WTC11 (cell line): ENCODE measurements at places on chromosomes 5 and 9. TPM values are rescaled to one million over a fixed set of nuclear protein-coding genes. Genes with fewer than 3 reads are reported as not detected.

OCLN gene
- 58.3 to 73.2 TPM (median 70.6 TPM) in 3 replicates for total RNA-seq

SHOC1 gene
- total RNA-seq: not detected in 3 replicates

PARP8 gene
- total RNA-seq: 23.2 to 28.5 TPM (median 28.2 TPM) in 3 replicates

SLC38A9 gene
- 25.4 to 27.0 TPM (median 25.7 TPM) in 3 replicates for total RNA-seq

SV2C gene
- total RNA-seq: 0.05 to 0.09 TPM (median 0.07 TPM) in 3 replicates

XPA gene
- 2.7 to 3.6 TPM (median 3.0 TPM) in 3 replicates for total RNA-seq

PCDHAC2 gene
- 6.7 to 11.3 TPM (median 7.9 TPM) in 3 replicates for total RNA-seq

TCERG1 gene
- 98.2 to 117 TPM (median 107 TPM) in 3 replicates for total RNA-seq

PCDHGA9 gene
- total RNA-seq: 1.9 to 2.9 TPM (median 2.3 TPM) in 3 replicates

PLPP7 gene
- 4.2 to 4.9 TPM (median 4.7 TPM) in 3 replicates for total RNA-seq

INSL6 gene
- not detected in 3 replicates for total RNA-seq

NCS1 gene
- 31.8 to 32.6 TPM (median 32.4 TPM) in 3 replicates for total RNA-seq

NIPBL gene
- 45.8 to 52.8 TPM (median 48.3 TPM) in 3 replicates for total RNA-seq

MAMDC2 gene
- 6.0 to 6.3 TPM (median 6.3 TPM) in 3 replicates for total RNA-seq

SSNA1 gene
- total RNA-seq: 102 to 105 TPM (median 103 TPM) in 3 replicates

KIF4B gene
- total RNA-seq: 0.07 to 0.09 TPM in 2 of 3 replicates, not detected in the other

TIMD4 gene
- 0.13 TPM in 1 of 3 replicates, not detected in the others for total RNA-seq

ITGA2 gene
- total RNA-seq: 5.3 to 5.5 TPM (median 5.5 TPM) in 3 replicates

NEUROG1 gene
- total RNA-seq: 0.13 to 0.18 TPM in 2 of 3 replicates, not detected in the other

SLC34A1 gene
- not detected in 3 replicates for total RNA-seq

NDUFS4 gene
- total RNA-seq: 68.5 to 87.4 TPM (median 85.1 TPM) in 3 replicates
